ENCODE measurements at places on chromosomes 12 and 14.

DNA sequence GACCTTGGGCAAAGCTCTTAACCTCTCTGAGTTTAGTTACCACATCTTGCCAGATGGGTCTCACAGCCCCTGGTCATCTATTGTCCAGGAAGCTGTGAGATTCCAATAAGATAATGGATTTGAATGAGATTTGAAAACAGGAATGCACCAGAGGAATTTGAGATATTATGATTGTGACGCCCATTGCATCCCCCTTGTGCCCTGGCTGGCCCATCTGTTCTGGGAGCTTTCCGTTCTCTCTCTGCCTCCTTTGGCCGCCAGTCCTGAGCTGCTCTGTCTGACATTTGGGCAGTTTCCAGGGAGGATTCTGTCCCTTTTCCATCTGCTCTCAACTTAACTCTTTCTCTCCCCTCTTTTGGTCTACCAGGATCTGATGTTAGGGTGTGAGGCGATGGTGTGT is 24.6 kb downstream of the SRRM4 start:
- no peak for DNase-seq

DNA sequence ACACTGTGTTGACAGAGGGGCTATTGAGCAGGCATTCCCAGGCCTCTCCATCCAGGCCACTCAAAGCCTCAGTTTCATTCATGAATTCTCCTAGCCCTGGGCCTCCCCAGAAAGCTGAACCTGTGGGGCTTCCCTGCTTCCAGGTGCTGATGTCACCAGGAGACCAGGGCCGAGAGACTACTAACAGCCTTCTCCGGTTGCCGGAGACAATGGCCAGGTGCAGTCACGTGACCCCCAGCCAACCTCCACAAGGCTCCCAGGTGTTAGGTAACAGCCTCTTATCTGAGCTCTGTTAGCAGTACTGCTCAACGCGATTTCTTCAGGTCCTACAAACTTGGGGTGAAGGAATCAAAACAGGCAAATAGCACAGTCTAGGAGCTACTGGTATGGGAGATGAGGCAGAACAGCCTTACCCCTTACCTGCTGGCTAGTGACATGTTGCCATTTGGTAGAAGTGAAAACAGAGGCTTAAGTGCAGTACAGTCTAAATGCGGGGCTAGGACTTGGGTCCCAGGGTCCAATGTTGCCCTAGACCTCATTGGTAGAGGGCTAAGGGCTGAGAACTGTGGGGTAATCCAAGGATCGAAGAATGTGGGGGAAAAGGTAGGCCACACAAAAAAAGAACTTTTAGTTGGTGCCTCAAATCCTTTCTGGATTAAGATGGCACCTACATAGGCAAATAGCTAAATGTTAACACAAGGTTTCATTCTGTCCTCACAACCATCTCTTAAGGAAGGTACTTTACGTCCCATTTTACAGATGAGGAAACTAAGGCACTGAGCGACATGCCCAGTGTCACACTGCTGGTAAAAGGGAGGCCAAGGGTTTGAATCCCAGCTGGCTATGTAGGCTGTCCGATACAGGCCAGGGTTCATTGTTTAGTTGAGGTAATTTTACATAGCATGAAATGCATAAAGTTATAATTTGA is 3.8 kb downstream of the CCDC88C start:
- no peak for DNase-seq

DNA sequence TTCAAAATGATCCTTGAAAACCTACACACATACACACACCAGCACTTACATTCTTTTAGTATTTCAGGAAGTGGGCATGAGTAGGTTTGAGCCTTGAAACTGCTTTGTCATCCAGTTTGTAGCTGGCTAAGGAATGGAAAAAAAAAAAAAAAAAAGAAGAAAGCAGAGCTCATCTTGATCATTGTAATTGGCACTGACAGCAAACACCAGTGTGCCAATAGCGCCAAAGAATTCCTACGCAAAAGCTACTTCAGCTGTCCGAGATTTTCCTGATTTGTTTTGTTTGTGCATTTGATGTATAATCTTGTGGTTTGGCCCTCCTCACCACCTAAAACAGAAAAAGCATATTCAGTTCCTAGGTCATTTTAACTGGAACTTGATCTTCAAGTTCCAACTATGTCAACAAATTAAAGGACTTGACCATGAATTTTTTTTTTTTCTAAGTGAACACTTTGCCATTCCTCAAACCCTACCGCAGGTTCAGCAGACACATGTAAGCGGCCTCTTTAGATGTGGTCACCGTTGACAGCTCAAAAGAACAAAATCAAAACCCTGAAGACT is 57.3 kb downstream of the FLRT2 start:
- no peak for DNase-seq

GRCh38 chr14:95442633-95443021 is 73.8 kb downstream of the SYNE3 start:
- DNase-seq: peak; percentile 53

- no peak for DNase-seq
Measured at GRCh38 chr12:41407232-41407799, 219.2 kb downstream of the PDZRN4 start.

DNA sequence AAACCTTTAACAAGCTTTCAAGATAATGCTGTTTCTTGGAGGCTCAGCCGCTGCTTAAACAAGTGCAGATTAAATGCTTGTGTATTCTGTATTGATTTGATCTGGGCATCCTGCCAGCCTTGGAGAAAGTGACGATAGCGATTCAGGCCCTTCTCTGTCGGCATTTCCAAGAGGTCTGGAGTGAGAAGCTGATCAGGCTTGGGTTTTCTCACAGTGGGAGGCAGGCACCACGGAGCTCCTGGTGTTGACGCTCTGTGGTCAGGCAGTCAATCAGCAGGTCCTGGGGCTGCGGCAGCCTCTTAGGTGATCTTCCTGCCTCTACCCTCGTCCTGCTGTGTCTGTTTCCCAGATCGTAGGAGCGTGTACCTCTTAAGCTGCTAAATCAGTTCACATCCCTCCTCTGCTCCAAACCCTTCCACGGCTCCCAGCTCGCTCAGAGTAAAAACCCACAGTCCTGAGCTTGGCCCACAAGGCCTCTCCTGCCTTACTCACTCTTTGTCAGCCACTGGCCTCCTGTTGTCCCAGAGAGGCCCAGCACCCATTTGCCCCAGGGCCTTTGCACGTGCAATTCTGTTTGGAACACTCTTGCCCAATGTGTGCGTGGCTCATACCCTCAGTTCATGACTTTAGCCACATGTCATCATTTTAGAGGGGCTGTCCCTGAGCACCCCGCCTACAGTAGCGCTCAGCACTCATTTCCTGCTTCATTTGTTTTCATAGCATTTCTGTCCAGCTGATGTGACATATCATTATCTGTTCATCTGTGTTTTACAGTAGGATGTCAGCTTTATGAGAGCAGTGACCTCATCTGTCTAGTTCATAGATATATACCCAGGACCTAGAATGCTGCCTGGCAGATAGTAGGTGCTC is 155.4 kb downstream of the AACS start:
- DNase-seq: no peak

DNA sequence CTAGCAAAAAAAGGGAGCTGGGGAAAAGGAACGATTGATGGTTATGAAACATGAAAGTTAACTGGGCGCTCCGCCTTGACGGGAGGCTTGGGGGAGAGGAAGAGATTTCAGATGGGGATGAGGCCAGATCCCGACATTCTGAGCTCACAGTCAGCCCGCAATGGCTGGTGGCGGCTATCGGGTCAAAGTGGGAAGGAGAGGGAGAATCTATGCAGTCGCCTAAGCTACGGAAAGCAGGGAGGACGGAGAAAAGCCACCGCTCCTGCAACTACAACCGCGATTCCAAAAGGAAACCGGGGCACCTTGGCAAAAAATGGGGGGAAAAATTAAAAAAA is 502 bp downstream of the MPHOSPH9 start:
- DNase-seq: no peak

GRCh38 chr14:68460541-68460940 is 332.3 kb downstream of the ZFP36L1 start:
- DNase-seq: no peak

DNA sequence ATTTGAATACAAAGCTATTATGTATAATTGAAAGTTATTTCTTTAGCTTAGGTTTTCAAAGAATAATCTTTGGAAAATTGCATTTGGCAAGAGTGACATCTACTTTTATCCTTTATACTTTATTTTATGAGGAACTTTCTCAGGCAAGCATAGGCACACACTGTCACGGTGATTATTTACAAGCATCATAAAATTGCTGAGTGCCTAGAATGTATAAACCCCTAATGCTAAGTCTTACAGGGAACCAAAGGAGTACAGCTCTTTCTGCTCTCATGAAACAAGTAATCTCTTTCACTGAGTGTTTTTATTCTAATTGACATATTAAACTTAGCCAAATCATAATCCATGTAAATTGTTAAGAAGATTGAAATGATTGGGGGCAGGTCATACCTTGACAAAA is 154.9 kb downstream of the FSCB start:
- DNase-seq: no peak

GRCh38 chr14:61033054-61033453 is 52.0 kb downstream of the SLC38A6 start:
- no peak for DNase-seq

DNA sequence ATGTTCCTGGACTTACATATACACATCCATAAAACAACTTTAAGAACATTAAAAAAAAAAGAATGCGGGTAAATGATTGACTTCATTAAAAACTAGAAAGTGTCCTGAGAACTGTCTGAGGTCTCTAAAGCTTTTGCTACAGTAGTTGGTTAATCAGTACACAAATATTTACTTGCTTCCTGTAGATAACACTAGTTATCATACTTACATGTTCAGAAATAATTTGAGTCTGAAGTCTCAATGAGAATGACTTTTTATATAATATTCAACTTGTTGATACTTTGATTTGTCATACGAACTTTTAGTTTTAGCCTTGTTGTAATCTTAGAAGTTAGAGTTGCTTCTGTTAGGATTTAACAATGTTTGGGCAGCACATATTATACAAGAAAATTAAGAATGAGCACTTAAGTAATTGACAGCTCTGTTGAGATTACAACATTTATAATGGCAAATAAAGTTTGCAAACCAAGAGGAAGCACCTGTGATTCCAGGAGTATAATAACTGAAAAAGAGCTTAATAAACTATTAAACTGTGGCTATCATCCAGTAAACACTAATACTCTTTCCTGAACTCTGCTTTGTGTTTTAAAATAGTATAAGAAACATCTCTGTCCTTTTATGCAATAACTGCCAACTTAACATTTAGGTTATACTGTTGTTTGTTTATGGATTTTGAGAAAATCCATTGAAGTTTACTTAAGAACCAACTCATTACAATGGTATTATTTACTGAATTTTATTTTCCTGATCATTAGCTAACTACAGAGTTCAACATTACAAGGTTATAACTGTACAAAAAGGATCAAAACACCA is 131.7 kb downstream of the MIPOL1 start:
- no peak for DNase-seq

GRCh38 chr12:14567351-14568162 is at the start of gene PLBD1:
Gene PLBD1, minus strand, starts transcription at chr12:14567883. Its CDS starts 187 bp downstream, at chr12:14567696.
- no peak for DNase-seq

- DNase-seq: no peak
Measured at GRCh38 chr14:73731111-73731510, 16.9 kb upstream of the PNMA1 start.

DNA sequence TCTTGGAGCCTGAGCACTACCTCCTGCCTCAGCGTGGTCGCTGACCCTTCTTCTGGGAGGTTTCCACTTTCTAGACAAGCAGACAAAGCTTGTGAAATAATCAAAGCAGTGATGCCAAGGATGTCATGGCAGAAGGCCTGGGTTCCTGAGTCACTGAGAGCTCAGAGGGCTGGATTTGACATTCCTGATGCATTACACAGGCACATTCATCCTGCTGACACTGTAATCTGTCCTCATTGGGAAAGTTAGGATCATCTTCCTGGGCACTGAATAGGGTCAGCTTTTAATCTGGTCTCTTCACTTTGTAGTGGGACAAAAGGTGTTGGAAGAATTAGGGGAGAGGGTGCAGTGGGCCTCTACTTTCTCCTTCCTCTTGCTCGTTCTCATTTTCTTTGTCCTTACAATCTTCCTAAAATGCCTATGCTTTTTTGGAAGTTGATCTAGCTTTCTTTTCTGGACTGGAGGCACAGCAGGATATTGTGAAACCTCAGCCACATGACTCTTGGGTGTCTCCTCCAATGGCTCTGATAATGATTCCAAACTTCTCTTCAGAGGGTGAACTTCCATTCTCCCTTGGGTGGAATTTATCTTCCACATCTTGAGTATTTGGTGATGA is 29.6 kb downstream of the EEA1 start:
- no peak for DNase-seq

DNA sequence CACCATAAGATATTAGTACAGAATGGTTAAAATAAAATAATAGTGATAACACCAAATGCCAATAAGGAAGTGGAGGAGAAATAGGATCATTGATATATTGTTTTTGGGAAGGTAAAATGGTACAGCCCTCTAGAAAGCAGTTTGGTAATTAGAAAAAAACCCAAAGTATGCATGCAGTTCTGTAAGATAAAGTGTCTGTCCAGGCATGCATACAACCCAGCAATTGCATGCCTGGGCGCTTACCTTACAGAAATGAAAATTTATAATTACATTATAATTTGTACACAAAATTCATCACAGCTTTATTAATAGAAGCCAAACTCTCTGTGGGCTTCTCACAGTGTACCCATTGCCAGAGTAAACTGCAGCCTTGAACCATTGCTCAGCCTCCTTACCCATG is 124.7 kb downstream of the TTC6 start:
- DNase-seq: no peak

DNA sequence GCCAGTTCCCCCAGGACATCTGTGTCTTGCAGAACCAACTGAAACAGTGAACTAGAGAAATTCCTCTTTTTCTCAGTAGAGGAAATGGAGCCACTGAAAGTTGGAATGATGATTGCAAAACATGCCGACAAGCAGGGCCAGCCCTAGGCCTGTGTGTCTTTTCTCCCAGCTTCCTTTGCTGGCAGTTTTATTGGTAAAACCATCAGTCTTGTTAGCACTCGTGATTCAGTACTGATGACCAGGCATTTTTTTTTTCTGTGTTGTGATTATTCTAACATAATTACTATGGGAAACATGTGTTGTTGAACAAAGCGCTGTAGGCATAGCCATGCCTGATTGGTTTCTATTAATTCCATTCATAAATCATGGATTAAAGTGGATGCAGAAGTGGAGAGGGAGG is 620.7 kb downstream of the AACS start:
- no peak for DNase-seq

DNA sequence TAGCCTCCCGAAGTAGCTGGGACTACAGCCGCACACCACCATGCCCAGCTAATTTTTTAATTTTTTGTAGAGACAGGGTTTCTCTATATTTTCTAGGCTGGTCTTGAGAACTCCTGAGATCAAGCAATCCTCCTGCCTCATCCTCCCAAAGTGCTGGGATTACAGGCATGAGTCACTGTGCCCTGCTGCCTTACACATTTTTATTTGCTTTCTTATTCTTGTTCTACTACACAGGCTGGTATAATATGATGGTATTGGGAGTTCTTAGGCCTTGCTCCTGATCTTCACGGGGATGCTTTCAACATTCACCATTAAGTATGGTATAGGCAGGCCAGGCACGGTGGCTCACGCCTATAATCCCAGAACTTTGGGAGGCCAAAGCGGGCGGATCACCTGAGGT is 21.2 kb downstream of the DGLUCY start:
- no peak for DNase-seq

All from stimulated activated CD8-positive, alpha-beta memory T cell treated with anti-CD3 and anti-CD28 coated beads, Interleukin-12 subunit alpha, Interleukin-12 subunit beta, amount 100 ng/mL, for 4 hours (primary cell).